ENCODE measurements at places on chromosomes 11 and 22.

GRCh38 chr11:63567044-63567840 is 4.1 kb upstream of the PLAAT2 start:
- DNase-seq, result peak; percentile 72

- DNase-seq, result no peak
Measured at GRCh38 chr11:111908639-111909305, 2.8 kb downstream of the CRYAB start.

GRCh38 chr11:61037441-61038093 is 64.7 kb upstream of the CD5 start:
- DNase-seq, result no peak

GRCh38 chr11:7871056-7871455 is 60.0 kb downstream of the OR10A6 start:
- no peak for DNase-seq

- DNase-seq, result no peak
Measured at GRCh38 chr11:128664317-128664716, 29.6 kb upstream of the FLI1 start.

DNA sequence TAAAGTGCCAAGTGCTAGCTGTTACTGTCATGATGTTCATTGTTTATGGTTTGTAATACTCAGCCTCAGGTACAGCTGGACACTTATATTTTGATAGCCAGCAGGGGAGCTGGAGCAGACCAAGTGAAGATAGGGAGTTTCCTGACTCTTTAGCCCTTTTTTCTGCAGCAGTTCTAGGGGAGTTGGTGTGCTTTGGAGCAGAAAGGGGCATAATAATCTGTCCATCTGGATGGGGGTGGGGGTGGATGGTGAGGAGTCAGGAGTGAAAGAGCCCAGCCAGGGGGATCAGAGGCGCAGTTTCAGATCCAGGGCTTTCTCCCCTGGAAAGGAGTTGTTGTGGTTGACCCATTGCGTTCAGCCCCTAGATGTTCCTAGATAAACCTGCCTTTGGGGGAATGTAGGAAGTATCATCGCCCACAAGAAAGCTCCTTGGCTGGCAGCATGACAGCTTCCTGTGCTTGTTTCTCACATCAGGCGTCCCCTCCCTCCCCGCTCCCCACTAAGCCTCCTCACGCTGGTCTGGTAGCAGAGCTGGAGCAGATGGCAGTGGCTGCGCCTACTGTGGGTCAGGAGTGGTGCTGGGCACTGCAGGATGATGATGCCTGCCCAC is 41.9 kb downstream of the MED15 start:
- DNase-seq, result no peak

DNA sequence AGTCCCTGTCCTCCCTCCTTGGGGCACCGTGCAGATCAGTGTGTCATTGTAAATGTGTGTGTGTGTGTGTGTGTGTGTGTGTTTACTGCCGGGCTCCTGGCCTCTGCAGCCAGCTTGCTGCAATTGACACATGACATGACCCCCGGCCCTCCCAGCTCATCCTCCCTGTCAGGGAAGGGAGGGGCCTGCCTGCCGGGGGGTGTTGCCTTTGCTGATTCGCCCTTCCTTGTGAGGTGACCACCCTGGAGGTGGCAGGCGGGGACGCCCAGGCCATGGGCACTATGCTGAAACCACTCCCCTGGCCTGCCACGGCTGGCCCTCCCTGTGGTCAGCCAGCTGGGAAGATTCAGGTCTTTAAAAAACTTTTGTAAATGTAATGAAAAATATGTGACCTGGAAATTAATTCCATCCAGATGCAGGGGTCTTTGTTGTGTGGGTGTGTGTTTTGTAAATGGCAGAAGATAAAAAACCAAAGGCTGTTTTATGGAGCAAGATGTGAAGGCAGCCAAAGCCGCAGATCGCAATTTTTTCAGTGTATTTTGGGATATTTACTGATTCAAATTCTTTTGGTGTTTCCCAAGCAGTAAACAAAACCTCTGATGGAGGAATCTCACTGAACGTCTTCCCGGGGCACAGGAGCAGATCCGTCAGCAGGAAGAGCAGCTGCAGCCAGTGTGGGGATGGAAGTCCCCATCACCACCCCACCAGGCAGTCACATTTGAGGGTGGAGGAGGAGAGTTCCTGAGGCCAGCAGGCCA is 23.2 kb downstream of the SHISAL1 start:
- DNase-seq, result no peak

GRCh38 chr22:27627444-27627833 is 174.1 kb downstream of the MN1 start:
- DNase-seq, result no peak

- DNase-seq, result no peak
Measured at GRCh38 chr11:9528573-9529333, 44.7 kb upstream of the WEE1 start.

DNA sequence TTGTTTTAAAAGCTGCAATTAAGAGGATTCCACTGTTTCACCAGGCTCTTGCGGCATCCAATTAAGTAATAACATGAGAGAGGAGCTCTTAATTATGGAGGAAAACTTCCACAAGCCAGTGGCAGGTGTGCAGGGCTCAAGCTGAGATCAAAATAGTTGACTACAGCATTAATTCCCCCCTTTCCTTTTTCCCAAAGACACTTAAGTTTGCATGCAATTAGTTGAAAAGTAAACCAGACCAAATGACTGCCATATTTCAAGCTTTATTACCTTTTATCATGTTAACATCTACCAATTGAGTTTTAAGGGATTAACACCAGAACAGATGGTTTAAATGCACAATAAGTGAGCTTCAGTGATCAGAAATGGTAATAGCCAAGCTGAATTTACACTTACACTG is 32.1 kb downstream of the FAM168A start:
- no peak for DNase-seq

DNA sequence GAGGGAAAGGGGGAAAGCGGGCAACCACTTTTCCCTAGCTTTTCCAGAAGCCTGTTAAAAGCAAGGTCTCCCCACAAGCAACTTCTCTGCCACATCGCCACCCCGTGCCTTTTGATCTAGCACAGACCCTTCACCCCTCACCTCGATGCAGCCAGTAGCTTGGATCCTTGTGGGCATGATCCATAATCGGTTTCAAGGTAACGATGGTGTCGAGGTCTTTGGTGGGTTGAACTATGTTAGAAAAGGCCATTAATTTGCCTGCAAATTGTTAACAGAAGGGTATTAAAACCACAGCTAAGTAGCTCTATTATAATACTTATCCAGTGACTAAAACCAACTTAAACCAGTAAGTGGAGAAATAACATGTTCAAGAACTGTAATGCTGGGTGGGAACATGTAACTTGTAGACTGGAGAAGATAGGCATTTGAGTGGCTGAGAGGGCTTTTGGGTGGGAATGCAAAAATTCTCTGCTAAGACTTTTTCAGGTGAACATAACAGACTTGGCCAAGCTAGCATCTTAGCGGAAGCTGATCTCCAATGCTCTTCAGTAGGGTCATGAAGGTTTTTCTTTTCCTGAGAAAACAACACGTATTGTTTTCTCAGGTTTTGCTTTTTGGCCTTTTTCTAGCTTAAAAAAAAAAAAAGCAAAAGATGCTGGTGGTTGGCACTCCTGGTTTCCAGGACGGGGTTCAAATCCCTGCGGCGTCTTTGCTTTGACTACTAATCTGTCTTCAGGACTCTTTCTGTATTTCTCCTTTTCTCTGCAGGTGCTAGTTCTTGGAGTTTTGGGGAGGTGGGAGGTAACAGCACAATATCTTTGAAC is 6.8 kb downstream of the MALAT1 start:
- DNase-seq, result no peak

- DNase-seq, result no peak
Measured at GRCh38 chr22:49111085-49111484, 716.6 kb downstream of the BRD1 start.

DNA sequence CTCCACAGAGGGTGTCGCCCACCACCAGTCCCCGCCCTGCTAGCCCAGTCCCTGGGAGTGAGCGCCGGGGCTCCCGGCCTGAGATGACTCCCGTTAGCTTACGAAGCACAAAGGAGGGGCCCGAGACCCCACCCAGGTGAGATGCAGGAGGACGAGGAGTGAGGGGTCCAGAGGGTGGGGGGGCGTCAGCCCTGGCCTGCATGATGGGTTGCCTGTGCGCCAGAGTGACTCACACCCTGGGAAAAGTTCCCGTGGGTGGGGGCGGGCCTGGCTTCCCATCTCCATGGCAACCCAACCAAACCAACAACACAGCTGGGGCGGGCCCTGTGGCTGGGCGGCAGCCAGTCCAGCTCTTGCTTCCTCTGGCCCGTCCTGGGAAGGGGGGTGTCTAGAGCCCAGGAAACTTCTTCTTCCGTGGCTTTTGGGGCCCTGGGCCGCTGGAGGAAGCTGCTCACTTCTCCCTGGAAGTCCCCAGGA is 4.5 kb downstream of the GAS2L1 start:
- peak; percentile 63 for DNase-seq

DNA sequence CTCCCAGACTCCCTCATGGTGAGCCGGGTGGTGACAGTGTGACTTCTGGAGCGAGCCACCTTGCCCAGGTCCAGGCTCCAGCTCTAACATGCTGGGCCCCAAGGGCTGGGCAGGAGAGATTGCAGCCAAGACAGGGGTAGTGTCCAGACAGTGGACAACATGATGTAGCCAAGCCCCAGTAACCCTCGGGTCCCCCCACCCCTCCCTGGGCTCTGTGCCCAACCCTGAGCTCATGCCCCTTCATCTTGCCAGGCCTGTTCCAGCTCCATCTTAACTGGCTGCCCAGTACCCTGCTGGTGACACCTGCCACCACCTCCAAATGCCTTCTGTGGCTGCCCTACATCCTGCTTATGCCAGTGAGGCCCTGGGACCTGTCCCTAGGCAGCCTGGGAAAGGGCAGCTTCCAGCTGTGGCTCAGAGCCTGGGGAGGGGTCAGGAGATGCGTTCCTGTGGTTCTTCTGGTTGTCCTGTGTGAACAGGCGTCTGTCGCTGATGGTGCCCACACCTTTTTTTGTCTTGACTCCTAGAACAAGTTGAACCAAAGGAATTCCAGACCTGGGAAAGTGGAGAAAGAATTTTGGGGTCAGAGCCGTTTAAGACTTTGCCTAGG is 12.5 kb upstream of the SYT12 start:
- no peak for DNase-seq

DNA sequence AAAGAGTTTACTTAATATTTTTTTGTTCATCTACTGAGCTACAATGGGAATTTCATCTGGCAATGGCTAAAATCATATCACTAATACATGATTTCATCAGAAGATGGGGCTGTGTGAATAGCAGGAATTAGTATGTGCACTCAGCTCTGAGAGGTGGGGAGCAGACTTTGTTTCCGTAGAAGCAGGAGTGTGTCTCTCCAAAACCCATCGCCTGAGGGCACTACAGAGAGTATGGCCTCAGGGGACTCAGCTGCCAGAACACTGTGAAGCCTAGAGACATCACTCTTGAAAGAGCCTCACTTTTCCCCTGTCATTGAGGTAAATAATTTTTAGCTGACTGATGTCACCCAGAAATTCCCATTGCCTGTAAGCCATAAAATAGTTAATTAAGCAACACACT is 261.4 kb upstream of the ISX start:
- no peak for DNase-seq

DNA sequence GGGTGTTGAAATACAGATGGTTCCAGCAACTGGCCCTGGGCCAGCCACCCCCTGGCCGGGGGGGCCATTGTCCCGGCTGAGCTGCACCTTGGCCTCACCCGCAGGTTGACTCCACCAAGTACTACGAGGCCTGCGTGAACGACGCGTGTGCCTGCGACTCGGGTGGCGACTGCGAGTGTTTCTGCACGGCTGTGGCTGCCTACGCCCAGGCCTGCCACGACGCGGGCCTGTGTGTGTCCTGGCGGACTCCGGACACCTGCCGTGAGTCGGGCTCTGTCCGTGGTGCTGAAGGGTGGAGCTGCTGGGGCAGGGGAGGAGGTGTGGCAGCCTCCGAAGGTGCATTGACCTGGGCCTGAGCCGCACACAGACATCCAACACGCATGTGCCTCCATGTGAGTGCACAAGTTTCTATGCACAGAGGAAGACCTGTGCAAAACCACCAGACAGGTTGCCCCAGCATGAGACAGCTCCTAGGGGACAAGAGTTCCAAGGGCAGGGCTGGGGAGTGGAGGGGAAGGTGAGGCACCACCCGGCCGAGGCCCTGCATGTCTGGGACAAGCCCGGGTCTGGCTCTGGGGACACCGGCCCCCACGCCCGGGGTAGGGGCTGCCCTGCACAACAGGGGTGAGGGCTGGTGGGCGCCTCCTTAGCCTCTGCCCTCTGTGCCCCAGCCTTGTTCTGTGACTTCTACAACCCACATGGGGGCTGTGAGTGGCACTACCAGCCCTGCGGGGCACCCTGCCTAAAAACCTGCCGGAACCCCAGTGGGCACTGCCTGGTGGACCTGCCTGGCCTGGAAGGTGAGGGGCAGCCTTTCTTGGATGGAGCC is 16.1 kb downstream of the MUC5B start:
- no peak for DNase-seq

- no peak for DNase-seq
Measured at GRCh38 chr22:44291265-44291664, 21.5 kb downstream of the SHISAL1 start.

DNA sequence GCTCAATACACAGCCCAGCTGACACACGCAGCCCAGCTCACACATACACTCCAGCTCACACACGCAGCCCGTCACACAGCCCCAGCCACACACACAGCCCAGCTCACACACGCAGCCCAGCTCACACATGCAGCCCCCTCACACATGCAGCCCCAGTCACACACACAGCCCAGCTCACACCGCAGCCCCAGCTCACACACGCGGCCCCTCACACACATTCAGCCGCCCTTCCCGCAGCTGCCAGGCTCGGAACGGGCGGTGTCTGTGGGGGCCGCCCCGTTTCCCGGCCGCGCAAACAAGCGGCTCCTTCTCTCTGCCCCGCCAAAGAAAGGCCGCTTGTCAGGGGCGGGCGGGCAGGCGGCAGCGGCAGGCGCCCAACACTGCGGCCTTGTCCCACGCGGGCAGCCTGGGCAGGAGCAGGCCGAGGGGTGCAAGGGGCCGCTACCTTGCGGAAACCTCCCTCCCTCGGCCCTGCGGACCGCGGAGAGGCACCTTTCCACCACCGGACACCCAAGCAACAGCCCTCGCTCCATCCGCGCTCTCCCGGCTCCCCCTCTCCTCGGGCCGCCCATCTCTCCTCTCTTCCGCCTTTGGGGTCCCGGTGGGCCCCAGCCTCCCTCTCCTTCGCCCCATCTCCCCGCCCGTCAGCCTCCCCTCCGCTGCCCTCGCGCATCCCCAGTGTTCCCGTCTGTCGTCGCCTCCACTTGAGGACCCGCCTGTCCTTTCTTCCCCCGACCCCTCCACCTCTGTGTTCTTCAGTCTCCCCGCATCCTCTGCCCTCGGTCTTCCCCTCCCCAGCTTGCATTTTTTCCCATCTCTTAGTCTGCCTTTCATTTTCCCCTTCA is 2.2 kb downstream of the PHLDB1 start:
- DNase-seq, result no peak

- no peak for DNase-seq
Measured at GRCh38 chr11:62553839-62554361, 7.3 kb upstream of the AHNAK start.

GRCh38 chr11:123901867-123902266 is at the start of gene OR8D4:
Gene OR8D4, plus strand, starts transcription at chr11:123902167. Its CDS starts 4,265 bp downstream, at chr11:123906432.
- no peak for DNase-seq

GRCh38 chr22:49983148-49984042 is 22.8 kb downstream of the PIM3 start:
- no peak for DNase-seq
